ENCODE measurements at places on chromosomes 7 and 10.

DNA sequence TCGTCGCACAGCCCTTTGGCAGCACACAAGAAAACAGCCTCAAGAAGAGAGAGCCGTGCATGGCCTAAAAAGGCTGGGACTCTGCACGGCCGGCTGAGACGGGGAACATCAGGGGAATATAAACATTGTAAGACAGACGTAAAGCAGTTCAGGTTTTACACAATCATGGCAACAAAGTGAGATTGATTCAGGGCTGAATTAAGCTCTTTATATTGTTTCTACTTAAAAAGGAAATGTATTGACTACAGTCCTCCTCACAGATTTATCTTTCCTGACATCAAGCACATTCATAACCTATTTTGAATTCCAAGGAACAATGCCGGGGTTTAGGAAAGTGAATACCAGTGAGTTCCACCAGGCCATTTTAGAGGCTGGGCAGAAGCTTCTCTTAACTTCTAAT lies 25.2 kb downstream of the SORBS1 start:
- DNase-seq = no peak

GRCh38 chr7:65317372-65317771 lies 56.3 kb upstream of the ZNF92 start:
- DNase-seq = no peak

DNA sequence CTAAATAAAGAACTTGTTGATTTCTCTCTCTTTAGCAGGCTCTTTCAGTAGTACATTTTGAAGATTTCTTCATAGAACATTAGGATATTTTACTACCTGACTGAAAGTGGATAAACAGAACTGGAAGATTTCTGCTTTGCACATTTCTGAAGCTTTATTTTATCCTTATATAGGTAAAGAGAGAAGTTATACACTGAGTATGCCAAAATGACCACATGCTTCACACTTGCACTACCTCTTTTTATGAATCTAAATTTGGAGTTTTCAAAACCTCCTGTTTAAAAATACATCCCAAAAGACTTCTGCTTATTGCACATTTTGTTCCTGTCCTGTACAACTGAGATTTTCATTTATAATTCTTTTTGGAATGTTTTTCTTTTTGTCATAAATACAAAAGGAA lies 197.4 kb upstream of the PRPS1L1 start:
- DNase-seq = no peak

DNA sequence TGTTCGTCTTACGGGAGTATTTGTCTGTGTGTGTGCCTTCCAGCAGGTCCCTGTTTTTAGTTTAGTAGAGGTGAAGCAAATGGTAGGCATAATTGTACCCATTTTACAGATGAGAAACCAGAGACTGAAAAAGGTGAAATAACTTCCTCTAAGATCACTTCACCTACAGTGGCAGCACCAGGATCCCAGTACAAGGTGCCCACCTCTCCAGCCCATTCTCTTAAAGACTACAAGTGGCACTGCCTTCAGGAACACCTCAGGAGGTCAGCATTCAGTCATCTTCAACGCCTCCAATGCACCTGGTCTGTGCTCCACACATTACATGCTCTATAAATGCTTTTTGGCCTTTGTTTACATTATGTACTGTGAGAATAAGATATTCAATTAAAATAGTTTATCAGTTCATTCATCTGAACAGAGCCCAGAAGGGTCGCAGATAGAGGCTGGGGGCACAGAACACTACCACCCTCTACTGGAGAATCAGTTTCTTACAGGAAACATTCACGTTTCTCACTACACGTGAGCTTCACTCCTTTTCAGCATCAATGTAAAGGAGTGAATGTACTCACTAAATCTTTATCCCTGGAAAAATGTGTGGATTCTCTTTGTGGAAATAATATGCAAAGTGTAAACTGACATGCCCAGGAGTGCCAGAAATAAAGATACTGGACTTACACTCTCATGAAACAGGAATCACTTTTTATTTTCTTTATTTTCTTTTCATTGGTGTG lies 45.5 kb upstream of the ABLIM1 start:
- peak; percentile 5 for DNase-seq

DNA sequence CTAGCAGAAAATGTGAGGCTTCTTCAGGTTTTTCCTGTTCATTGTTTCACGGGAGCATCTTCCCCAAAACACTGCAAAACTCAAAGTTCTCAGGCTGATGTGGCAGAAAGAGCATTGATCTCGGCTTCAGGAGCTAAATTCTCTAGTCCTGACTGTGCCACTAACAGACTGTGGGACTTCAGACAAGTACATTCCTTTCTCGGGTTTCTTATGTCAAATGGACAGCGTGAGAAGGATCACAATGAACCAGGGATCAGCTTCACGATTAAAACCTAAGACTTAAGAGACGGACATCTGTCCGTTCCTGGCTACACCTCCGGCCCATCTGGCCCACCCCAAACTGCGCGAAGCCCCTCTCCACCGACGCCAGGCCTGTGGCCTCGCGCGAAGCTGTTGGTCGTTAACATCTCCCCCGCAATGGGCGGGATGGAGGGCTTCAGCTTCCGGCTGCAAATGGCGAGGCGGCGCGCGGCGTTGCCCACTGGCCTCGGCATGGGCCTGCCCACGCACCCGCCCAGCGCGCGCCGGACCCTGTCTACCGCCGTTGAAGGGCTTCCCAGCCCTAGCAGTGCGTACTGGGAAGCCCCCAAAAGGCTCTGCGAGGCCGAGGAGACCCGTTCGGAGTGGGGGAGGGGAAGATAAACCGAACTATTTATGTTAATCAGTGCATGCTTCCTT lies 549 bp upstream of the DDX50 start:
- DNase-seq = no peak

GRCh38 chr7:17067691-17068090 lies 185.9 kb upstream of the AGR3 start:
- DNase-seq = no peak

GRCh38 chr10:93333278-93333978 lies 148.7 kb downstream of the MYOF start:
- no peak for DNase-seq

DNA sequence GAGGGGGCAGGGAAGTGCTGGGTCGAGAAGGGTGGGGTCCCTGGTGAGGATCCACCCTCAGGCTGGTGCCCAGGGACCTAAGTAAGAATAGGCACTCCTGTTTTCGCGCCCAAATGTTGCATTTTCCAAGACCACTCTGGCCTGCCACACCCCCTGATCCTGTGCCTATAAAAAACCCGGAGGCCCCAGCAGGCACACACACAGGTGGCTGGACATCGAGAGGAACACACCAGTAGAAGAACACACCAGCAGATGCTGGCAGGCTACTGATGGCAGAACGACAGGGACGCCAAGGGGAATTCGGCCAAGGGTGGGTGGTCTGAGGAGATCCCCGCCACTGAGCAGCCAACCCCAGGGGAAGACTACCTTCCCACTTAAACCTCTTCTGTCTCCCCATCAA lies 633.9 kb upstream of the POT1 start:
- no peak for DNase-seq

DNA sequence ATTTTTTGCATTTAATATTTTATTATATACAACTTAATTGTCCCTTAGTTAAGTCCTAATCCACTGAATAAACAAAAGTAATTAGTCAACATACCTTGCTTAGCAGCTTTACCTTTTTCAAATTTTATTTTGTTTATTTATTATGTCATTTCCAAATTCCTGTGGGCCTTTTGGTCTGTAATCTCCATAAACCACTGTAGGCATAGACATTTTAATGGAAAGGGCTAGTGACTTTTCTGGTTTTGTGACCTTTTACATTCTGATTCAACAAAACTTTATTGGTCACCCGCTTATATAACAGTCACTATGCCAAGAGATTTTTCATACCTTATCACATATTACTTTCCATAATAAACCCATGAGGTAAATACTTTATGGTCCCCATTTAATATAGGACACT lies 181.3 kb upstream of the PRPS1L1 start:
- DNase-seq = no peak

DNA sequence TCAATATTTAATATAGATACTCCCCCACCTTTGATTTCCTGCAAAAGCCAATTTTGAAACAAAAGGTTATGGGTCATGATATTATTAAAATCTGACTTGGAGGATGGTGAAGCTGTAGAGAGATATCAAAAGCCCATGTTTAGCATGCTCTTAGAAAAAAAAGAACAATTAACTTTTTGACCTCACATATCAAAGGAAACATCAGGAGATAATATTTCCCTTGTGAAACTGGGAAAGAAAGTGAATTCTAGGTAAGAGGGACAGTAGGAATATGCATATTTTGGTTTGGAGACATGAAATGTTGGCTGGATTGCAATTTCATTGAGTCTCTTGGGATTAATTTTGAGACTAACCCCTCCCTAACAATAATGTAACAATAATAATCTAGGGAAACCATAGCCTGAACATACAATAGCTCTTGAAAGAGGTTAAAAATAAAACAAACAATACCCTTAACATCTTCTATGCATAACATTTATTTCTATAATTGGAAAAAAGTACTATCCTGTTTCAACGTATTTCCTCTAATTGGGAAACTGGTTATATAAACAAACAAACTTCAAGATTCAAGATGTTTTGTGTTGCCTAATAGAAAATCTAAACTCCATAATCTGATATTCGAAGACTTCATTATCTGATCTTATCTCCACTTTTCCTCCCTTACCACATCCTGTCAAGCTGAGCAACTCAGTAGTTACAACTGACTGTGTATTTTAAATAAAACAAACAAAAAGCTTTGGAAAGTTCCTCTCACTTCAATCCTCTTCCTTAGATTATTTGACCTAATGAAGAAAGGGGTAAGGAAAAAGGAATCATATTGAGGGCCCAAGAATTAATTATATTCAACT lies 14.8 kb downstream of the TMEM26 start:
- no peak for DNase-seq

- no peak for DNase-seq
Observed at GRCh38 chr7:137647905-137648565, 198.7 kb downstream of the DGKI start.

DNA sequence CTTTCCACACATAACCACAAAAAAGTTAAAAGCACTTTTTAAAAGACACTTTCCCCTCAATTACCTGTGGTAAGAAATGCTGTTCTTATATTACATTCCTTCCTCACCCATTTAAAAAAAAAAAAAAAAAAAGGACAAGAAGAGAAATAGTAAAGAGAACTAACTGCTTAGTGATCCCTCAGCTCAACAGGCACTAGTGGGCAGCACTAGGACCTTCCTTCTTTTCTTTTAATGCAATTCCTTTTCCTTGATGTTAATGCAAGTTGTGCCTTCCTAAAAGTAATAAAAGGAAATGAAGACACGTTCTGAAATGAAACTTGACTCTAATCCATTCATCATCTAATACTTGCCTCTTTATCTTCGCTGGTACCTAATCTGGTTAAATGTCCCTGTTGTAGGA lies 189.7 kb downstream of the TCF7L2 start:
- no peak for DNase-seq

DNA sequence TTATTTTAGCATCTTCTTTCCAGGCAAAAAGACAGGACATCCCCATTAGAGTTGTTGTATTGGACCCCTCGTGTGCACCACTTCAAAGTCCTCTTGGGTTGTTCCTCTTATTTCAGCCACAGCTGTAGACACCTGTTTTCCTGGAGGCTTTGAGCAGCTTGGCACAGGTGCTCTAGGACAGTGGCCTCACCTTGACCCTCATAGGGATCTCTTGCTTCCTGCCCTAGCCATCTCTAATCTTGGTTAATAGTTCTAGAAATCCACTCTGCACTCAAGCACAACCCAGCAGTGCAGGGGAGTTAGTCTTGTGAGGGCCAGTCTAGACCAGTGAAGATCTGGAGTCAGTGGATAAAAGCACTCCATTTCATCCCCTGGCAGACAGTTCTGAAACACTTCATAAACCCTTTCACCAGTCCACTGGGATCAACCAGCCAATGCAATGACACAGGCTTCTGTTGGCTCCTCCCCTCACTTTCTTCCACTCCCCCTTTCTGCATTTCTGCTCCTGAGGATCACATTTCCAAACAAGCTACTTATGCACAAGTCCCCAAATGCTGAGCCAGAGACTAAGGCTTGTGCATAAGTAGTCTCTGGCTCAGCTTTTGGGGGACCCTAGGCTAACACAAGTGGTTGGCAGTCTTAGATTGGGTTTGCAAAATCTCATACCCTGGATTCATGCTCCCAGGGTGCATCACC lies 131.5 kb upstream of the LAMB4 start:
- DNase-seq = no peak

GRCh38 chr7:84232646-84233045 lies 38.1 kb upstream of the SEMA3A start:
- no peak for DNase-seq

DNA sequence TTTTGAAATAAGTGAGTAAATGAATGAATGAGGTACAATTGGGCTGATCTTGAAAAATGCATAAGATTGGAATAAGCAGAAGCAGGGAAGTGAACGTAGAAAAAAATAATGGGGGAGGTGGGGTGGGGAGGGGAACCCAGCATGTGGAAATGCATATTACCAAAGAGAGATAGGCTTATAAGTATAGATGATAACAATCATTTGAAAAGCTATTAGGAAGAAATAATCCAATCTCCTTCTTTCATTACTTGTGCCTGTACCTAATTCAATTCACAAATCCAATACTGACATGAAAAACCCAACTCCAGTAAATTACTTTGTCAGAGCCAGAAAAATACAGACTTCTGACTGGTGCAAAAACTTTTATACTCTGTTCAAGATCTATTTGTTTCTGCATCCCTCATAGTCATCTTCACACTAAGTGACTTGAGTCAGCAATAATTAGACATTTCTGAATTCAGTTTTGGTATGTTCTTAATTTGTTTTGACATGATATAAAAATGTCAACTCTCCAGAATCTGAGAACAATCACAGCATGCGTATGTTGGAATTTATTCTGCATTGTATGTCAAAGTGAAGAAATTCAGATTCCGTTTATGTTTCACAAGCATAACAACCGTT lies 99.2 kb downstream of the IQUB start:
- no peak for DNase-seq

GRCh38 chr7:150986099-150986512 lies 4.7 kb upstream of the NOS3 start:
- DNase-seq = peak; percentile 68

- DNase-seq = peak; percentile 21
Observed at GRCh38 chr7:112206991-112207592, 597 bp downstream of the ZNF277 start.

GRCh38 chr7:116249969-116250553 lies 39.7 kb downstream of the TES start:
- DNase-seq = no peak

DNA sequence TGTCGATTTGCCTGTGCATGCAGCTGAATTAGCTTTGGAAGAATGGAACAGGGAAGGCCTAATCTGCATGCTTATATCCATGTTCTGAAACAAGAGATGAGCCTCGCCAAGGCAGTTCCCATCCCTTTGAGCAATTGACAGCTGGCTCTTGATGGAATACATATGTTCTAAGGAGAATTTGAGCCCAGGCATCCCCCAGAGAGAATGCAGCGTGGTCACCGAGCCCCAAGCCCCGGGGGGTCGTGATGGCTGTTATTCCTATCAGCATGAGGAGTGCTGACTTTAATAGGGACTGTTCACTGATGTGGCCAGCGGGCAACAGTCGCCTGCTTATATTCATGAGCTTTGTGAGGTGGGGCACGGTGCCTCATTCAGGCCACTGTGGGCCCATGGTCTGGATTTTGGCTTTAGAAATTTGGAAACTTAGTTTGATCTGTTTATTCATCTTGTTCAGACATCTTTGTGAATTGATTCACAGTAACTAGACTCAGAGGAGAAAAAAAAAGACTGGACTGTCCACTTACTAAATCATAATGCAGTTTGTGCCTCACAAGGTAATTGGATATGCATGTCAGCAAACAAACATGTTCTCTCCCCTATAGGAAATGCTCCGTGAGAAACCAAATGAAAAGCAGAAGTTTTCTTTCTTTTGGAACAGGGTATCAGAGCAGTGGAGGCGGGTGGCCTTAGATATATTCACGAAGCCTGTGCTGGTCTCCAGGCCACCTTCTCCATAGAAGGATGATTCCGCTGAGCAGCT lies 204.9 kb downstream of the CCDC3 start:
- DNase-seq = no peak
